ENCODE measurements at places on chromosomes 2 and 18. TPM values are rescaled to one million over a fixed set of nuclear protein-coding genes. Genes with fewer than 3 reads are reported as not detected.

DNA sequence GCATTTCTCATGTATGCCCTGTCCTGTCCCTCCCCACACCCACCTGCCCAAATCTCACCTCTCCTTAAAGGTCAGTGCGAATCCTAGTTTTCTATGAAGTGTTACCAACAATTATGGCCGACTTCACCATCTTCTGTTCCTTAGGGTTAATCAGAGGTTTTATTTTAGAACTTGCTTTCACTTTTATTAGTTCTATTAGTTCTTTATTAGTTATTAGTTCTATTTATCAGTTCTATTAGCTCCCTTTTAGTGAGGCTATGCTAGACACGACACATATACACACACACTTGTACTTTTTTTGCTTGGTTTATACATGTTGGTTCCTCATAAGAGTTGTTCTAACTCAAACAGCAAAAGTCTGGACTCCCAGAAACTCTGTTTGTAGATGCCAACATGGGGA, 176.8 kb upstream of the MSH6 start:
- no peak for ATAC-seq

- ATAC-seq = no peak
These were observed 86.9 kb downstream of the RRM2 start for GRCh38 chr2:10209406-10209935.

The ALK gene
- 1.6 TPM for total RNA-seq

GRCh38 chr18:37179384-37179783, 350.5 kb downstream of the KIAA1328 start:
- no peak for ATAC-seq

The CCDC141 gene
- total RNA-seq = 6.2 TPM

DNA sequence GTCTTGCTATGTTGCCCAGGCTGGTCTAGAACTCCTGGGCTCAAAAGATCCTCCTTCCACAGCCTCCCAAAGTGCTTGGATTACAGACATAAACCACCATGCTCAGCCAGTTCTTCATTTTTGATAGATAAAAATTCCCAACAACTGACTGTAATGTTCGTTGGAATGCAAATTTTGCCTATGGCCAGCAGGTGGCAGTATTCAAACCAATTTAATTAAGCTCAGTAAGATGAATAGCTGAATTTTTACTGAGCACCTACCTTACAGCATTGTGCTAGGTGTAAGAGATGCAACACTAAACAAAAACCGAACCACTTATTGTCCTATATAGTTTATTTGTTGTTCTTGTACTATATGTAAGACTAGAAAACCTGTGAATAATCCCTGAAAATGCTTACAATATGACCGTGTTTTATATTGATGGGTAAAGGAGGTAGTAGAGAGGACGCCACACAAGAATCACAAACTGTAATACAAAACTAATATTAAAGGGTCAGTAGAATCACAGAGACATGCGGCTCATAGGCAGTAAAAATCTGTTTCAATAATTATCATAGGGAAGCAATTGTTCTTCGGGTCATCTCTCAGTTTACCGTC, 8.2 kb upstream of the TMEM182 start:
- no peak for ATAC-seq

The CCDC74B gene
- 3.8 TPM for total RNA-seq
